Ecto neural progenitor cell (in vitro differentiated cells): ENCODE measurements at places on chromosomes 3 and 15.

DNA sequence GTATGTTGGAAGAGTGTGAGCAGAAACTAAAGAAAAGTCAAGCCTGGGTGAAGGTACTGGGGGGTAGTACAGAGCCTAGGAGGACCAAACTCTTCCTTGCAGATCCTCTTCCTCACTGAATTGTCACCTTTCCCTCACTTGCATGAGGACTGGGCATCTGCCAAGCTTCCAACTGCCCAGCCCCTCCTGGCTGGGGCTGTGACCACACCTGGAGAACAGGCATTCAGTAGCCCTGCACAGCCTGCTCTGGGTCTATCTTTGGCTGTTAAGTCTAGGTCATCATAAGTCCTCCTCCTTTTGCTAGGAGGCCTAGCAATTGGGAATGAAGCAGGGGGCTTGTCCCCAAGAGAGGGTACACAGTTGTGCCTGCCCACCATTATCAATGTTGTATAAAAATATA lies 55.2 kb downstream of the CAPN7 start:
- DNase-seq: no peak

- DNase-seq: no peak
Observed at GRCh38 chr3:61535826-61536225, 25.5 kb upstream of the PTPRG start.

DNA sequence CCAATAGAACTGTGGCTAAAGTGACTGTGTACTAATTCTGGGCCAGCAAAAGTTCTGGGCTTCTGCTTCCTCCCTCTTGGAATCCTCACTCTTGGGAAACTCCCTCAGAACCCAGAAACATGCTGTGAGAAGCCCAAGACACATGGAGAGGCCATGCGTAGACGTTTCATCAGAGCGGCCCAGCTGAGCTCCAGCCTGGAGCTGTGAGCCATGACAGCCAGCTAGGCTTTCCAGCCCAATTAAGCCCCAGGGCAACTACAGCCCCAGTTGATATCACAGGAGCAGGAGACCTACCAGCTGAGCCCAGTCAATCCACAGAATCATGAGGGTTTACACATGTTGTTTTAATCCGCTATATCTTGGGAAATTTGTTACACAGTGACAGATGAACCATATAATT lies 43.6 kb upstream of the CNOT10 start:
- no peak for DNase-seq

- no peak for DNase-seq
Observed at GRCh38 chr15:67834581-67835296, 5.1 kb downstream of the RNU6-1 start.

- no peak for DNase-seq
Observed at GRCh38 chr3:141413391-141413790, 45.1 kb downstream of the ZBTB38 start.

DNA sequence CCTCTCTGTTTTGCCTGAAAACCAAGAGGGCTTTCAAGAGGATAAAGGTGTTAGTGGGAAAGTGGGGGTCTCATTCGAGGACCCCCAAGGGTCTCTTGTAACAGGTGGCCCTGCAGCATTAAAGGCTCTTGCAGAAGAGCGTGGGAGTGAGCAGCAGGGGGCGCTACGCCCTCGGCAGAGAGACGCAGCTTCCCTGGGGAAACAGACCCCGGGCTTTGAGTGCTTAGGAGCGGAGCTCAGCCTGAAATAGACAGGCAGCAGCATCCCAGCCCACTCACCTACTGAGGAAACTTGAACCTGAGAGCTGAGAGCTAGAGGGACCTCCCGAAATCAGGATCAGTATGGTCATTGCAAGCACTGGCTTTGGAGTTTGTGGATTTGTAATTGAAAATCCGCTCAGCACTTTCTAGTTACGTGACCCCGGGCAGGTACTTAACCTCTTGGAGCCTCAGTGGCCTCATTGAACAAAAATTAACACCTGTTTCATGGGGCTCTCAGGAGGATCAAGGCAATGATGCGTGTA lies 25.7 kb downstream of the RPLP1 start:
- peak; percentile 83 for DNase-seq

- no peak for DNase-seq
Observed at GRCh38 chr3:20648294-20648693, 462.3 kb upstream of the SGO1 start.

- DNase-seq: no peak
Observed at GRCh38 chr15:66131200-66131599, 122.3 kb downstream of the MEGF11 start.

GRCh38 chr15:49154359-49154758 lies 1.0 kb downstream of the COPS2 start:
- no peak for DNase-seq

- no peak for DNase-seq
Observed at GRCh38 chr3:40899286-40899712, 300.0 kb upstream of the CTNNB1 start.

- no peak for DNase-seq
Observed at GRCh38 chr3:129526121-129526900, 2.1 kb upstream of the RHO start.

DNA sequence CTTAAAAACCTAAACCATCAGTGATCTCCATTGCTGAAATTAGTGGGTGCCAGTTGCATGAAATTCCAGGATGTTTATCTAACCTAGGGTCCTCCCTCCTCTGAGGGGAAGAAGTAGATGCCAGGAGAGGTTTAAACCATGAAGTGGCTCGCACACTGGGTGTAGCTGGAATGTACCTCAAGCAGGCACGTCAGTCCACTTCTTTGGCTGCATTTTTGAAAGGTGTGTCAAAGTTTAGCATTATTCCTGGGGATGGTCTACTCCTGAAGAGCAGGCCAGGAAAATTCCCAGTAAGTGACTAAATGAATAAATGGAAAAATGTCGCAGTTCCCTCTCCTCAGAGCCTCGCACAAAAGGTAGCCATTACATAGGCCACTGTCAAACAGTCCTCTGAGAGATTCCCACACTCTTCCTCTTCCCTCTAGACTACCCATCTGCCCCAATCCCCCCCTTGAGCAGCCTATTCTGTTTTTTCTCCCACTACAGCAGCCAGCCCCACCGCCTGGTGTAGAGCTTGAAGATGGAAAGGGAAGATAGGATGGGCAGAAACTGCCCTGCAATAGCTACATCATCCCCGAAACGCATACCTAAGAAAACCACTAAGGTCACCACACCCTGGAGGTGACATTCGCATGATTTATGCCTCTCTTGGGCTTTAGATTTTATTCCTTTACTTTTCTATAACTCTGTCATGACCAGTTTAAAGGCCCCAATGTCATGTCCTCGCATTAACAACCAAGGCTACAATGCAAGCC lies 655 bp upstream of the TMOD3 start:
- DNase-seq: no peak

DNA sequence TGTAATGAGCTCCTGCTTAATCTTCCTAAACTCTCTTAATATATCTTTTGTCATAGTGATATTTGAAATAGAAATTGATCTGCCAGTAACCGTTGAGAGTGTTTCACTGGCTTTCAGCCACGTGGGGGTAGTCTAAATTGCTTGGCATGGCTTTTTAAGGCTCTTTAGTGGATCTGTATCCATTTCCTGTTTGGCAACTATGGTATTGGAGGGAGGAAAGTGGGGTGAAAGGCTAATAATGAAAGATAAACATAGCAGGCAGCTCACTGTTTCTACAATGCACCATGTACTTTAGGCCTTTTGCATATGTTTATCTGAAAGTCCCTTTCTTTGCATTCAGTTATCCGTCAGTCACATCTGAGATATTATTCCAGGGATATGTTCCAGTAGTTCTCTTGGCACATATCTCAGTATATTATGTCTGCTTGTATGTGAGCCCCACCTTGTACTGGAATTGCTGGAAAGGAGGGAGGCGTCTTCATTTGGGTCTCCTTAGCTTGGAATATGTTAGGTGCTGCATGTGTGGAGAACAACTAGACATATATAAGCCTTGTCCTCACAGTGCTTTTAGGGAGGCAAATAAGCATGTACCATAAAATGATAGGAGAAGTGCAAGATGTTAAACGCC lies 10.8 kb downstream of the TOPAZ1 start:
- DNase-seq: no peak

GRCh38 chr3:186665625-186666188 lies at the start of gene HRG:
TSS of gene HRG (plus strand) at chr3:186666014. CDS start at chr3:186666032, 18 bp downstream.
- DNase-seq: no peak
